ENCODE measurements at places on chromosomes 5 and 9.

DNA sequence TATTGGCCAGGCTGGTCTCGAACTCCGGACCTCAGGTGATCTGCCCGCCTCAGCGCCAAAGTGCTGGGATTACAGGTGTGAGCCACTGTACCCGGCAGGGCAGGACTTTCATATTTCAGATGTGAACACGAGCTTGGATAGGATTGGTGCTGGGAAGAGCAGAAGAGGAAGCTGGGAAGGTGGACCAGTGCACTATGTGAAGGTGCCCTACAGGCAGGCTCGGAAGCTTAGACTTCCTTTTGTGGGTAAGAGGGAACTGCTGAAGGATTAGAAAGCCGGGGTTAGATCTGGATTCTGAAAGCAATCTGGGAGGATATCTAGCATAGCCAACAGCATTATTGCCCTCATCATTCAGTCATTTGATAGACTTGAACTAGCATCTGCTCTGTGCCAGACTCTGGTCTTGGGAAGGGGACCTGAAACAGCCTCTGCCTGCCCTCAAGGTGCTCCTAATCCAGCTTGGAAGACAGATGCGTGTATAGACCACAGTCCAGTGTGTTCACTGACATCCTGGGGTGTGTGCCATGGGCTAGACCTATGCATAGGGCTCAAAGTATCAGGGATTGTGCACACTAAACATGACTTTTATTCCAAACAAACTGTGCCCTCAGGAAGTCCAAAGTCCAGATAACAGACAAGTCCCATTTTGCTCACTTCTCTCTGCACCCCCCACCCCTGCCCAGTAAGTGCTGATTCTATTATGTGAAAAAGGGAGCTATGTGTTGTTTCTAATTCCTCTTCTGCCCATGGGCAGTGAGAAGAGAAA, 637 bp downstream of the CBY3 start:
- DNase-seq, result no peak

- DNase-seq, result no peak
These were observed 347.8 kb downstream of the EFNA5 start for GRCh38 chr5:107322936-107323335.

- DNase-seq, result no peak
These were observed 37.3 kb downstream of the SEC61B start for GRCh38 chr9:99259231-99259918.

DNA sequence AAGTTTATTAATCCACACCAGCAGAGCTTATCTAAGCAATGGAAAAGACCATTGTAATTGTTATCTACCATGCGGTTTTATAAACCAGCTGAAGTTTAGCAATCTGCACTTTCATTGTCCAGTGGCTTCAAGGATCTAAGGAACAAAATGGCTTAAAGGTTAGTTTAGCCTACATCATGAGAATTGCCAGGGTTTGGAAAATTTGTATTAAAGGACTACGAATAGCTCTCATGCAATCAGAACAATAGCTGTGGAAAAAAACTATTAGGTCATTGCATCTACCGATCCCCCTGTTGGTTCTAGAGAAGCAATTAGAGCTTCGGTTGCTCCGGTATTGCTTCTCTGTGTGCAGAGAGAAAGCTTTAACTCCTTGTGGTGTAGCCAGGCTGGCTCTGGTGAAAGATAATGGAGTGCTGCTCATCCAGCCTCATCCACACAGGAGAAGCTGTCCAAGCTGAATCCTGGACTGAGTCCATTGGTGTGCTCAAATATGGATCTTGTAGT, 86.3 kb upstream of the SLC12A2 start:
- no peak for DNase-seq

DNA sequence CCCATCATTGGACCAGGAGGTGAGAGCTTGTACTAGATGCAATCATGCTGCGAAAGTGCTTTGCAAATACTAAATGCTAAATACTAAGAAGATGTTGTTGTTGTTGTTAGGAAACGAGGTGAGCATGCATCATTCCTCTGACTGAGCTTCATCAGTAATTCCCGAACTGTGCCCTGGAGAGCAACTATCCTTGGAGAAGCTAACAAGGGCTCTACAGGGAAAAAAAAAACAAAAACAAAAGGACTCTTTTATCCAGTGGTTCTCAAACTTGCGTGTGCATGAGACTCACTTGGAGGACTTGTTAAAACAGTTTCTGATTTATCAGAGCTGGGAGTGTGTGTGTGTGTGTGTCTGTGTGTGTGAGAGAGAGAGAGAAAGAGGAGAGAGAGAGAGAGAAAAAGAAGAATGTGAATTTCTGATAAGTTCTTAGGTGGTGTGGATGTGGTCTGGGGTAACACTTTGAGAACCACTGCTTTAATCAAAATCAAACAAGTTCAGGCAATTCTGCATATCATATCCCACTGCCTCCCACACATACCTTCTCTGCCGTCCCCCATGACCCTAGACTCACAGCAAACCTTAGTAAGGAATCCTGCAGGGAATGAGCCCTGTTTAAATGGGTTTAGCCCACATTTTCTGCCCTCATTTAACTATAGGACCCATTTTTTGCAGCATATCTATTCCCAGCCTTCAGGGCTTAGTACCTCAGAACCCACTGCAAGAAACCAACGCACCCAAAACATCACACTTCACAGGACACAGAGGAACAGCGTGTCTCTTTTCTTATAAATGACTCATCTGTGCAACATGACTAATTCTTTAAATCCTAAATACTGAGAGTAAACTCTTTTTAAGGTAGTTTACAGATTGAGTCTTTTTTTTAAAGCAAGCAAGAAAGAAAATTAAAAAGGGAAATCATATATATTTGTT, 48.9 kb downstream of the PDE6A start:
- DNase-seq, result no peak

GRCh38 chr5:133247881-133248624, 196.2 kb downstream of the HSPA4 start:
- DNase-seq, result no peak

DNA sequence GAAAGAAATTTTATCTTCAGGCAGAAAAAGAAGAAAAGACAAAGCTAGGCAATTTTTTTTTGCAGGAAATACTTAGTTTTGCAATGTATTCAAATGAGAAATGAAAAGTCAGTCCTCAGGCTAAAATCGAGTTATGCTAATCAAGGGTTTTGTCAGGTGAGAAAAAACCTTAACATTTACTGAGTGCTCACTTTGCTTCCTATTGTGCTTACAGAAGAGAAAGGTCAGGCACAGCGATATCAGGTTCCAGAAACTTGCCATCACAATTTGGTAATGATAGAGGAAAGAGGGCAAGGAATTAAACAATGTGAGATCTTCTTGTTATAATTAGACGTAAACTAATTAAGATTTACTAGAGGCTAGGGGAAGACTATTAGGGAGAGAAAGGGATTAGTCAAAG, 431.7 kb upstream of the CTNND2 start:
- no peak for DNase-seq

DNA sequence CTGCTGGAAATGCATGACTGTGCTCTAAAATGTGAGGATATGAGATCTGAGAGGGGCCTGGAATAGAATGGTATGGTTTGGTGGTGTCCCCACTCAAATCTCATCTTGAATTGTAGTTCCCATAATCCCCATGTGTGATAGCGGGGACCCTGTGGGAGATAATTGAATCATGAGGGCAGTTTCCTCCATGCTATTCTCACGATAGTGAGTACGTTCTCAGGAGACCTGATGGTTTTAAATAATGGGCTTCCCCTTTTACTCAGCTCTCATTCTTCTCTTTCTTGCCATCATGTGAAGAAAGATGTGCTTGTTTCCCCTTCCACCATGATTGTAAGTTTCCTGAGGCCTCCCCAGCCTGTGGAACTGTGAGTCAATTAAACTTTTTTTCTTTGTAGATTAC, 133.6 kb upstream of the ADAMTS16 start:
- no peak for DNase-seq

GRCh38 chr9:10721301-10721700, 108.5 kb upstream of the PTPRD start:
- DNase-seq, result no peak

GRCh38 chr5:54009828-54010227, 300.5 kb downstream of the ARL15 start:
- no peak for DNase-seq

- no peak for DNase-seq
These were observed 42.9 kb upstream of the SMAD5 start for GRCh38 chr5:136089791-136090190.

DNA sequence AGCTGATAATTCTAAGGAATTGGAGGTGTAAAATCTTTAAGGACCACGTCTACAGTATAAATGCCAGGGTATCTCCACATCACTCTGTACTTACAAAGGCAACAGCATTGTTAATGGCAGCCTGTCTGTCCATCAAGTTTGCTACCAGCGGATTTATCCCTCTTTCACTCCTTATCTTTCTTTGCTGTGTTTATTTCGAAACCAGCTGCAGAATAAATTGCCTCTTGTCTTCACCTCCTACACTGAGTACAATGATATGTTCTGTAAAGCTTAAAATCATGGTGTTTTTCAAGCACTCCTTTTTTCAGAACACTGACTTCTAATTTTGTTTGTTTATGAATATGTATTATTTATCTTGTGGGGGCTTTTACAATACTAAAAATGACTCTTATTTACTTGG, 1088.1 kb downstream of the NR2F1-AS1 start:
- no peak for DNase-seq

- no peak for DNase-seq
These were observed 1260.9 kb upstream of the C9orf72 start for GRCh38 chr9:28834156-28834555.

- DNase-seq, result no peak
These were observed 29.4 kb downstream of the NEURL1B start for GRCh38 chr5:172670444-172670843.

- no peak for DNase-seq
These were observed 120.4 kb downstream of the ZNF462 start for GRCh38 chr9:106983346-106983745.

DNA sequence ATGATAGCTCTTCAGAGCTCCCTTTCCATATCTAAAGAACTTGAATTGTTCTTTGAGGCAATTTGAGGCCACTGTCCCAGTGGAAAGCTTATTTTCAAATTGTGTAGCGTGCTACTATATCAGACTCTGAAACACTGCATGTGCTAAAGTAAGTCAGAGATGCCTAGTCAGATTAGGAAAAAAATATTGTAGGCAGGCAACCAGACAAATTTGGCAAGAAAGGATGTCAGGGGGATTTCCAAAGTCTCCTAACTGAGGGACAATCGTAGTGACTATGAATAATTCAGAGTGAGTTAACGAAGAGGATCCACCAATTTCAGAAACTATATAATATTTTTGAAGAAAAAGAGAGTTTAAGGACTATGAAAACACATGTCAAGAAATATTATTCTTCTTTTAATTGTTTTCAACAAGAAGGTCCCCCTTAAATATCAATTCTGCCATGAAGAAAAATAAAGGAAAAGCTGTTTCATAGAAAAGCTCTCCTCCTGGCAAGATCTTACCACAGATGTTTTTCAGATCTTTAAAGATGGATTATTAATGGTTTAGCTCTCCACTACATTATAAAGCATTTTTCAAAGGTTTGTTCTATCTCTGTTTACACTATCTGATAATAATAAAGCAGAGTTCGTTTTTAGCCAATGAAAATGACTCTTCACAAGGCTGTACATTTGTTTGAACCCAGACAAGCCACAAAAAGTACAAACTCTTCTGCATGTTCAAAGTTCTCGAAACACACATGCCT, 273.5 kb upstream of the PTGER4 start:
- DNase-seq, result no peak

GRCh38 chr5:132887283-132887682, 13.8 kb downstream of the LEAP2 start:
- no peak for DNase-seq

- no peak for DNase-seq
These were observed 256.7 kb downstream of the PARP8 start for GRCh38 chr5:50922942-50923767.

- no peak for DNase-seq
These were observed 123.1 kb downstream of the PAPPA start for GRCh38 chr9:116276651-116277121.

DNA sequence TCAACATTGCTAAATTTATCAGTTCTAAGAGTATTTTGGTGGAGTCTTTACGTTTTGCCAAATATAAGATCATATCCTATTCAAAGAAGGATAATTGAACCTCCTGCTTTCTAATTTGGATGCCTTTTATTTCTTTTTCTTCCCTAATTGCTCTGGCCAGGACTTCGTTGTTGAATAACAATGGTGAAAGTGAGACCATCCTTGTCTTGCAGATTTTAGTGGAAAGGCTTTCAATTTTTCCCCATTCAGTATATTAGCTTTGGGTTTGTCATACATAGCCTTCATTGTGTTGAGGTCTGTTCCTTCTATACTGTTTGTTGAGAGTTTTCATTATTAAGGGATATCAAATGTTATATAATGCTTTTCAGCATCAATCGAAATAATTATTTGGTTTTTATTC, 1974.2 kb upstream of the ACO1 start:
- DNase-seq, result no peak

DNA sequence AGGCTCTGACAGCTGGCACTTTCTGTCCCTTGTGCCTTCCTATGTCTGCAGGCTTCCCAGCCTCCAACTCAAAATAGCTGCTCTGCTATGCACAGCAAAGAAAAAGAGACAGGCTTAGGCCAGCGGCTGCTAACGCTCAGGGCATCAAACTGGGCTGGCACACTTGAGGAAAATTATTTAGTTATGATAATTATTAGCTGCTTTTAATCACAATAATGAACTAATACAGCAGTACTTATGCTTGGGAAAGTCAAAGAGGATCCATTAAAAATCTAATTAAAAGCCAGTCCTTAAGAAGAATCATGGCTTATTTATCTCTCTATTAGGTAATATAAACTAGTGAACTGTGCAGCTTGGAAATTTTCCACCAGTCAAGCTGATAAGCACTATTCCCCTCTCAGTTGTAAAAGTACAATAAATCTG, 233.2 kb downstream of the SLIT3 start:
- DNase-seq, result no peak

- DNase-seq, result no peak
These were observed 150.3 kb downstream of the GPBP1 start for GRCh38 chr5:57324181-57324580.

GRCh38 chr5:159420940-159421339, 90.7 kb upstream of the IL12B start:
- no peak for DNase-seq

All from stimulated activated CD8-positive, alpha-beta memory T cell treated with anti-CD3 and anti-CD28 coated beads, Interleukin-12 subunit alpha, Interleukin-12 subunit beta, amount 100 ng/mL, for 4 hours (primary cell).